ENCODE measurements at places on chromosomes 5 and 9.

- DNase-seq, result no peak
Observed at GRCh38 chr9:96236854-96237550, 65.0 kb downstream of the HSD17B3 start.

GRCh38 chr9:129252937-129253802, 75.1 kb upstream of the IER5L start:
- no peak for DNase-seq

DNA sequence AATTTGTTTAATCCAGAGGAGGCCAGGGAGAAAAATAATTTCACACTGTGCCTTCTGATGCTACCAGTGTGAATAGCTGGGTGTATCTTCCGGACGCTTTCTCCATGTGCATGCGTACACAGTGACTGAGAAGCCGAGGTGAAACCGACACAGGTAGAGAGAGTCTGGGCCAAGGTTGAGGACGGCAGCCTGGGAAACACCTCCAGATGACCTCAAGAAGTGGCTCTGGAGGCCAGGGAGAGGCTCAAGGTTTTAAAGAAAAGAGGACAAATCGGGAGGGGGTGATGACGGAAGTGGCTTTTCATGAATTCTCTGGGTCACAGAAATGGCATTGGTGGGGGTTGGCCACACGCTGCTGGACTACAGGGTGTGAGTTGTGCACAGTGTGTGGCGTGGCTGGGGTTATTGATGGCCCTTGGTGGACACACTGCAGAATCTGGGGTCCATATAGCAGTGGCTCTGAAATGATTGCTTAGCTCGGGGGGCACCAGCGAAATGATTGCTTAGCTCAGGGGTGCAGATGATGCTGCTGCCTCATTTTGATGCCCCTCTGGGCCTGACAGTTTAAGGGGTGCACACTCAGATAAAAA, 34.1 kb upstream of the LRRC14B start:
- DNase-seq, result no peak

DNA sequence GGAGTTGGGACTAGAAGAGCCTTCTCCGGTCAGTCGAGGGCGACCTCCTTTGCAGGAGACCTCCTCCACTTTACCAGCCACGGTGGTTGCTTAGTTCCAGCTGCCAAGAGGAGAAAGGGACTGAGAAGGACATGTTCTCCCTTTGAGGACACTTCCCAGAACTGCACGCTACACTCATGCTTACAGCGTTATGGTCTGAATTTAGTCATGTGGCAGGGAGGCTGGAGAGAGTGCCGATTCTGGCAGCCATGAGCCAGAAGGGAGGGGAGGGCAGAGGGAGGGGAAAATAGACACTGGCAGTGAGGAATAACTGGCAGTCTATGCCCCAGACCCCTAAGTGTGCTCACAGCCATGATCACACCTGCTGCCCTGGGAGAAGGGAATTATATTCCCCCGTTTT, 47.8 kb downstream of the TSPAN17 start:
- DNase-seq, result no peak

DNA sequence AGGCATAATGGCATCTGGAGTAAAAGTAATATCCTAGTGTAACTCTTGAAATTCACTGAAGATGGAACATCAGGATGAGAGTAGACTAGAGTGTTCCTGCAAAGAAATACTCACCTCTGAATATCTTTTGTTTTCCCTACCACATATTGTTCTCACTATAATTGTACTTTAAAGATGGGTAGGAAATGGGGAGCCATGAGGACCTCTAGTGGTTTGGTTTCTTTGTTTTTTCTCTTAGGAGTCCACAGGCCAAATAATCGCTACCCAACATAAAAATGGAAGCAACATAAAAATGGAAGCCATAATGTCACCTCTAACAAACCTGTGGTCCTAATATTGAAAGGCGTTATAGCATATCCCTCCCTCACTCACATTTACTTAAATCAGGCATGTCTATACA, 2375.8 kb downstream of the MAT2B start:
- DNase-seq, result no peak

- DNase-seq, result no peak
Observed at GRCh38 chr5:40679913-40680681, at the start of gene PTGER4. TSS of gene PTGER4 (plus strand) at chr5:40679915. CDS start at chr5:40680994, 1,079 bp downstream.

GRCh38 chr5:78016863-78017529, 240.9 kb upstream of the TBCA start:
- no peak for DNase-seq

DNA sequence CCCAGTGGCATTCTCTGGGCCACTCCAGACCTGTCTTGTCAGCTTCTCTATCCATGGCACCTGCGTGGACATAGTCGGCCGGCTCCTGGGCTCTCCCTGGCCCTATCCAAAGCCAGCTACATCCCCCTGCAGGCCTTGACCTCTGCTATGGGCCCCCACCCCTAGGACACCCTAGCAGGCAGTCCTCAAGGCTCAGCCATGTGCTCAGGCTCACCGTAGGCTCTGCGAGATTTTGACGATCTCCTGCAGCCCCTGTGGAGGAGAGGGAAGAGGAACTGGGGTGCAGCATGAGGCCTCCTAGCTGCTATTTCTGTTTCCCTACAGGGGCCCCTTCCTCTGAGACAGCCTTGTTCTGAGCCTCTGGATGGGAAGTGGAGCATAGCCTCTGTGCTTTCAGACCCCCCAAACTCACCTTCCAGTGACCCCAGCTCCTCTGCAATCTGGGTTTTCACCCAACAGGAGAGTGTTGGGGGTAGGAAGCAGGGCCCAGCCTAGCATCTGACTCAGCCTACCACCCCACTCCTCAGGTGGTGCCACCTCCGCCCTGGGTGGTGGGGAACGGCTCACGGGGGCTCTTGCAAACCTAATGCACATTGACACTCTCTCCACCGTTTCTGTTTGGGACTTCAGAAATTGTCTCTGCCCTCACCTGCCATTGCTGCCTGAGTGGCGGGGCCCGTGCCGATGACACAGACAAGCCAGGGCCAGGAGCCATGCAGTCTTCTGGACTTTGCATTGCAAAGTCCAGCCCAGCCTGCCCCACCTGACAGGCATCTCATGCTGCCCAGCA, 36.7 kb downstream of the HRH2 start:
- no peak for DNase-seq

- DNase-seq, result no peak
Observed at GRCh38 chr9:28272127-28272526, 698.8 kb upstream of the C9orf72 start.

GRCh38 chr5:133423011-133423617, 189.2 kb downstream of the FSTL4 start:
- no peak for DNase-seq

GRCh38 chr9:86534572-86535258, 180.5 kb upstream of the TUT7 start:
- peak; percentile 73 for DNase-seq

DNA sequence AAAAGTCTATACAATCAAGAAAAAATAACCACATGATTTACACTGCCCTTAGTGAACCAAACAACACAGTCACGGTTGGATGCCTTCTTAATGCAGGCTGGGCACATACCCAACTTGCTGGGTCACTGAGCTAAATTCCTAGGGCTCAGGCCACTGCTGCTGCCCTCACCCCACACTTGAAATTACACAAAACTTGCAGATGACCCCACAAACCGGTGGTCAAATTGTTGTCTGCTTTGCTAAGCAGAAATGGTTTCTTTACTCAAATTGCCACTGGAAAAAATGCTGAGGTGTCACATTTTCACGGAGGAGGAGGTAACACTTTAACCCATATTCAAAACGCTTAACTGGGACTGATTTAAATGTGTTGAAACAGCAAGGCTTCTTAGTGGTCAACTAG, 62.4 kb downstream of the HMHB1 start:
- peak; percentile 63 for DNase-seq

DNA sequence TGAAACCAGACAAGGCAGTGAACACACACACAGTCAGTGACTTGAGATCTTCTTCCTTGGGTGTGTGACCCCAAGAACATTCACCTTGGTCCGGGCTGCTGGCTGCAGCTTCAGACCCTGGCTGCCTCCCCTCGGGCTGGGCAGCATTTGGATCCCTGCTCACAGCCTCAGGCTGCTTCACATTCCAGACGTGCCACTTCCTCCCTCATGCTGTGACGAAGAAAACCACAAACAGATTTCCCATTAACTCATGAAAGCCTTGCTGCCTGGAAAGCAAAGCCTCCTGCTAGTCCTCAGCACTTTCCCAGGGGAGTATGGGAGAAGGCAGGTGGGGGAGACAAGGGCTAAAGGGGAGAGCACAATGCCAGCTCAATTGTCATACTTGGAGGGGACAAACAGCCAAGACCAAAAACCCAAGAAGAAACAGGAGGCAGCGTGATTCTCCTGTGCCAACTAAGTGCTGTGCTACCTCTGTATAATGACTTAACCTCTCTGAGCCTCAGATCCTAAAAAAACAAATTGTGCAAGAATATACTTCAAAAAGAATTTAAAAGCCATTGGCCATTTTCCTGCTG, 594.6 kb upstream of the BRINP1 start:
- DNase-seq, result peak; percentile 89

DNA sequence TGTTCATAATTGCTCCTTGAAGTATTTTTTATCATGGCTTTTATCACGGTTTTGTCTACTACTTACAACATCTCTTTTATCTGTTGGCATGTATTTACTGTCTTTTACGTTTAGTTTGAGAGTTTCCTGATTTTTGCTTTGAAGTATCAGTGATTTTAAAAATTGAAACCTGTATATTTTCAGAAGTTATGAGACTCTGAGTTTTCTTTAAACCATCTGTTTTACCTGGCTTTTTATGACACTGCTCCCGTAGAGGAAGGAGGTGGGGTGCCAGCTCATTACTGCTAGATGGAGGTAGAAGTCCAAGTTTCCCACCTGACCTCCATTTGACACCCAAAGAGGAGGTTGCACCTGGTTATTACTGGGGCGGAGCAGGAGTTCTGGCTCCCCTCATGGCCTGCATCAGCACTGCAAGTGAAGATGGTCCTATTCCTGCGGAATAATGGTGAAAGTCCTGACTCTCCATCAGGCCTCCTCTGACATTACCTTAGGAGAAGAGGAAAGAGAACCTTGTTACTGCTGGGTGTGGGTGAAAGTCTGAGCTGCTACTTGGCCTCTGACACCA, 10.0 kb upstream of the ZNF131 start:
- no peak for DNase-seq

GRCh38 chr5:133247151-133247709, 195.4 kb downstream of the HSPA4 start:
- no peak for DNase-seq

DNA sequence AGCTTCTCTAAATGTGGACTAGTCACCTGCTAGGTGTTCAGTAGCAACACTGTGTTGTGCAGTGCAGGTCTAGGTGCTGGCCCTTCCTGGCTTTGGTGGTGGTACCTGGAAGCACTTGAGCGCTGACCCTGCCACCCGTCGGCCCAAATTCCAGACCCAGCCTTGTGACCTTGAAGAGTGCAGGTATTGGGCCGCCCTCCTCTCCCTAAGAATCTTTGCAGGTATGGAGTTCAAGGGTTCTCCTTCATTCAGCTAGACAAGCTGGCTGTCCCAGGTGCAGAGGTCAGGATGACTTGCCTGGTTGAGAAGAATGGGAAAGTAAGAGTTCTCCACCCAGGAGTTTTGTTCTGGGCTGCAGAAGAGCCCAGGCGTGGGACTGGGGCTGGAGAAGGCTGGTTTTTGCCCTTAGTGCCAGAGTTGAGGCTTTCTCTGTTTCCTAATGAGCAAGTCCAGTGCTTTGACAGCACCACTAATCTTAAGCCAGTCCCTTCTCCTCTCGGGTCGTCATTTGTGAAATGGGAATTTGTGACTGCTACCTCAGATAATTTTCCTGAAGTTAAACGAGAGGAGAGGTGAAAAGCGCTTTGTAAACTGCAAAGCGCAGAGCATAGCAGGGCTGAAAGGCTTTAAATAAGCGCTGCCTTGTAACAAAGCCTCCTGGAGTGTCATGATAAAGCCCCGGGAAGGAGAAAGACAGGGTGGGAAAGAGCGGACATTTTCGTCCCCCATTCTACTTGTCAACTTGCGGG, 4.0 kb downstream of the FOXE1 start:
- DNase-seq, result no peak

- no peak for DNase-seq
Observed at GRCh38 chr9:16120727-16121126, 567.9 kb downstream of the CCDC171 start.

Measured in AG08395 (cell line).